ENCODE measurements at places on chromosomes 1 and 21.

- DNase-seq = no peak
Measured at GRCh38 chr1:217526636-217527035, 104.3 kb downstream of the GPATCH2 start.

GRCh38 chr1:228139931-228140723 is at the start of gene GUK1:
TSS of gene GUK1 (plus strand) at chr1:228140279. CDS start at chr1:228140303, 24 bp downstream.
- peak; percentile 99 for DNase-seq

GRCh38 chr21:10272216-10272615 is 249.2 kb upstream of the TPTE start:
- DNase-seq = no peak

- DNase-seq = no peak
Measured at GRCh38 chr1:94753171-94753972, 66.8 kb upstream of the SLC44A3 start.

DNA sequence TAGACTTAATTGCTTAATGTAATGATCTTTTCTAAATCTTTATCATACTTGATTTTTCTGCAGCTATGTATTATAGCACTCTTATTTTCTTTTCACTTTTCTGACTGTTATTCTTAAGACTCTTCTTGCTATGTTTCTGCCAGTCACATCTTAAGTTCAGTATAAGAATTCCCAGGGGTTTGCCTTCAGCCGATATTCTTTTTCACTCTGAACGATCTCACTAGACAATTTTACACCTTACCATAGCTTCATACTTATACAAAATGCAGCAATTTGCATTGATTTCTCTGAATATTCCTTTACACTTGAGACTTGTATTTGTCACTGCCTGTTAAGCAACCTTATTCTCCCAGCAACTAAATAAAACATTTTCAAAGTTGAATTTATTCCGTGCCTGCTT is 242.5 kb upstream of the OLFM3 start:
- no peak for DNase-seq

DNA sequence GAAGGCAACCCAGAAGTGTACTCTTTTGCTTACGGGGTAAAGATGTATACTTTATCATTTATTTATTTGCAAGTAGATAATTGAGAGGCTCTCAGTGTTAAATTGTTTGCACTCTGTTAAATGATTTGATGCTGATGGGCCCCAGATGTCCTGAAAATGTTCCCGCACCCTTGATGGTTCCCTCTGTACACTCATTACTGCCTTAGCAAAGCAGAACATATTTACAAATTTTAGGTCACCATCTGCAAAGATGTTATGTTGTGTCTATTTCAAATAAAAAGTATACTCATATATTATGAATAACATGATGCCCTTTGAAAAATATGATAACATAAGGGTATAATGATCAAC is 240.5 kb upstream of the SNX7 start:
- no peak for DNase-seq

DNA sequence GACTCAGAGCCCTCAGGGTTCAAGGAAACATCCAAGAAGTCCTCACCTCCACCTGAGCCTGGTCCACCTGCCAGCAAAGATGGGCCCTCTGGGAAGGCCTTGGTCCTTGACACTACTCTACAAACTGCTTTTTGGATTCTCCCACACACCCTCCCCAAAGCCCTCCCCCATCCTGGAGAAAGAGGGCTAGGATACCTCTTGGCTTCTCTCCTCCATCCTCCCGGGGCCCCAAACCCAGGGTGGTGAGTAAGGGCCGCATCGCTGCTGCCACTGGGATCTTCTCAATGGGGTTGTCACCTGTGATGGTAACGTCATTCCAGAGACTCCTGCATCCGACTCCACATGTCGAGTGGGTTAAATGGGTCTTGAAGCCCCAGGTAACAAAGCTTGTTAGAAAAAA is 26.6 kb downstream of the MATN1 start:
- DNase-seq = no peak

GRCh38 chr1:6554907-6555778 is at the start of gene TAS1R1:
TSS of gene TAS1R1 (plus strand) at chr1:6555307. CDS start at chr1:6555374, 67 bp downstream.
- peak; percentile 19 for DNase-seq

GRCh38 chr1:58331156-58331555 is 215.4 kb downstream of the OMA1 start:
- no peak for DNase-seq

GRCh38 chr1:31013187-31013864 is 52.2 kb downstream of the PUM1 start:
- peak; percentile 51 for DNase-seq

DNA sequence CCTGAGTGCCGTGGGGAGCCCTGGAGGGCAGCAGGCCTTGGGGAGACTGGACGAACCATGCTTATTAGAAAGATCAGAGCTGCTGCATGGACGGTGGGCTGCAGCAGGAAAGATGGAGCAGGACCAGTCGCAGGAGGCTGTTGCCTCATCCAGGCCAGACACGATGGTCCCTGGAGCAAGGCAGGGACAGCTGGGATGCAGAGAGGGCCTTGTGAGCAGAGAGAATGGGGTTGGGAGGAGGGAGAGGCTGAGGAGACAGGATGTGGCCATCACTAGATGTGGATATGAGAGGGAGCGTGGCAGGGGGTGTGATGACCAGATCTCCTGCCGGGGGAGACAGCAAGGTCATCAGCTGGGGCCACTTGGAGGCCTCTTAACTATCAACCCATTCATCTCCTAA is 727.6 kb downstream of the PTPRU start:
- no peak for DNase-seq

GRCh38 chr1:218397752-218398339 is 52.7 kb downstream of the TGFB2 start:
- DNase-seq = no peak

- DNase-seq = no peak
Measured at GRCh38 chr1:224558904-224559303, 57.2 kb upstream of the CNIH3 start.

Data from LNCaP clone FGC (cell line).